ENCODE measurements at places on chromosomes 13 and 19.

DNA sequence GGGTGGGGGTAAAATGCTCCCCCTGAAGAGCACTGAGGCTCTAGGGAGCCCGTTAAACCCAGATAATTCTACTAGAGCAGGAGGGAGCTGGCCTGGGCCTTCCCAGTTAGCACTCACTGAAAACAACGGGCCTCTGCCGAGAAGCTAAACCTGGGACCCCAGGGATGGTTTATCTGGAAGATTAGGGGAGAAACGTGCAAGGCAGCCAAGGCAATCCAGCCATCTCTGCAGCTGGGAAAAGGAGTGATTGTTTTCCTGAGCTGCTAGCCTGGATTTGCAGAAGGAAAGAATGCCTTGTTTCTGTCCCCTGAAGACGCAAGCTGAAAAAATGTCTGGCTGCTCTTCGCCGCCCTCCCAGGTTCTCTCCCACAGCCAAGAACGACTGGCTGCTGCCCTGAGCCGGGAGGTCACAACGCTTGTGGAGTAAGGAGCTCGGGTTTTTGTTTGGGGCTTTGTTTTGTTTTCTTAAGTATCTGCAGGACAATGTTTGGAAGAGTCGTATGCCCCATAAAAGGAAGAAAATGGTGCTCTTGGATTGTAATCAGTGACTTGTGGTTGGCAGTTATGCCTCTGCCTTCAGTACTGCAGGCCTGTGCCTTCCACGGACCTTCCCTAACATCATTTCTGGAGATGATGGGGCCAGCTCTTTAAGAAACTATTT is 31.5 kb downstream of the COL4A2 start:
- DNase-seq: no peak

DNA sequence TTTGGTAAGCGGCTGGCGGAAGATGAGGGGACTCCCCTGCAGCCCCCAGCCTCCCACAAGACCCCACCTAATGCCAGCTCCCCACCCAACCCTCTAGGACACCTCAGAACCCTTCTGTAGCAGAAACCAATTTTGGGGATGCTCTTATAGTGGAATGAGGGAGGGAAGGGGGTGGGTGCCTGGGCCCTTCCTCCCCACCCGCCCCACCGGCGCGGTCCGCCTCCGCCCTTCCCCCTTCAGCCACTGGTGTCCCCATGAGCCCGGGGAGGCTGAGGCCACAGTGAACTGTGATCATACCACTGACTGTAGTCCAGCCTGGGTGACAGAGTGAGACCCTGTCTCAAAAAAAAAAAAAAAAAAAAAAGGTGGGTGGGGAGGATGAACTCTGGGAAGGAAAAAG is 16.2 kb downstream of the TLE6 start:
- no peak for DNase-seq

DNA sequence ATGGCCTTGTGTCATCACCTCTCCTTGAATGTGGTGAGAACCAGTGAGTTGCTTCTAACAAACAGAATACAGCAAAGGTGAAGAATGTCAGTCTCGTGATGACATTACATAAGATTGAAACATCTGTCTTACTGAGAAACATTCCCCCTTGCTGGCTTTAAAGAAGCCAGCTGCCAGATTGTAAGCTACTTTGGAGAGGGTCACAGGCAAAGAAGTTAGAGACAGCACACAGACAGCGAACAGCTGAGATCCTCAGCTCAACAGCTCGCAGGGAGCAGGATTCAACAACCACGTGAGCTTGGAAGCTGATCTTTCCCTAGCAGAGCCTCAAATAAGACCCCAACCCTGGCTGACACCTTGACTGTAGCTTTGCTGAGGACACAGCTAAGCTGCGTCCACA is 367.9 kb downstream of the LIG4 start:
- DNase-seq: no peak

GRCh38 chr13:45073809-45074208 is 46.5 kb upstream of the GTF2F2 start:
- no peak for DNase-seq

- DNase-seq: no peak
Measured at GRCh38 chr13:113943821-113944565, 29.9 kb downstream of the C13orf46 start.

GRCh38 chr19:36092566-36092965 is 18.4 kb upstream of the OVOL3 start:
- no peak for DNase-seq

- no peak for DNase-seq
Measured at GRCh38 chr19:14492756-14493337, 3.1 kb downstream of the GIPC1 start.

DNA sequence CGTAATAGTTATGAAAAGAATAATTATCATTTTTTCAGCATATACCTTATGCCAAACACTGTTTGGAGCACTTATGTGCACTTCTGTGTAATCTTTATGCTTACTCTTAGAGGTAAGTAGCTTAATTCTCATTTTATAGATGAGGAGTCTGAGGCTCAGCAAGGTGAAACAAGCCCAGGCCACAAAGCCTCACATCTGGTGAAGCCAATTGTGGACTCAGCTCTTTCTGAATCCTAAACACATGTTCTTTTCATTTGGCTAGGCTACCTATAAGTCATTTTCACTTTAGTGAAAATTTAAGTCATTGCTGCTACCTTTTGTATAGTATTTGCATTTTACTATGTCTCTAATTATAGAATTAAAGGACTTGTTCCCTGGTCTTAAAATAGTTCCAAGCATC is 84.0 kb downstream of the CYSLTR2 start:
- DNase-seq: no peak

GRCh38 chr13:113818700-113819295 is 45.1 kb downstream of the GAS6 start:
- no peak for DNase-seq

GRCh38 chr19:55229145-55229788 is 704 bp upstream of the TMEM86B start:
- DNase-seq: no peak

DNA sequence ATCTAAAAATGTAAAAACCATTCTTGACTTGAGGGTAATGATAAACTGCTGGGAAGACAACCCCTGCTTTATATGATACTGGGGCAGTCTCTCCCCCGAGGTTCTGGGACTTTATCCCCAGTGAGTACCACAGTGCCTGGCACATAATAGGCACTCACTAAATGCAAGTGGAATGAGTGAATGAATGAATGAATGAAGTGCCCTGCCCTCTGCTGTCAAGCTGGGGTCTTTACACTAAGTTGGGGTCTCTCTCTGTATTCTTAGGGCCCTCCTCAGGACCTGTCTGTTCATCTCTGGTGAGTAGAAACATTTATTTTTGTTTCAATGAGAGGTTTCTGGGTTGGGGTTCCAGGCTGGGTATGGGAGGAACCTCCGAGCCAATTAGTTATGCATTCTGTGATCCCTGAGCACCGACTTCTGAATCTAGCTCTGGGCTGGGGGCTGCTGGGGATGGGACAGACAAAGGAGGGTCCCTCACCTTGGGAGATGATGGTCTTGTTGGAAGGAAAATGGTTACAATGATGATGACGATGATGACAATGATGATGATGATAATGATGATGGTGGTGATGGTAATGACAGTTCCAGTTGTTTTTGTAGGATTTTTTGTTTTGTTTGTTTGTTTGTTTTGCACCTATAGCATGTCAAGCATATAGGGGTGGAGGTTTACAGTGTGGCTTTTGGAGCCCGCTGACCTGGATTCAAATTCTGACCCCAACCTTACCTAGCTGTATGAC is 44.3 kb upstream of the ADGRE1 start:
- DNase-seq: no peak

- no peak for DNase-seq
Measured at GRCh38 chr13:108322206-108322824, 52.8 kb downstream of the TNFSF13B start.

DNA sequence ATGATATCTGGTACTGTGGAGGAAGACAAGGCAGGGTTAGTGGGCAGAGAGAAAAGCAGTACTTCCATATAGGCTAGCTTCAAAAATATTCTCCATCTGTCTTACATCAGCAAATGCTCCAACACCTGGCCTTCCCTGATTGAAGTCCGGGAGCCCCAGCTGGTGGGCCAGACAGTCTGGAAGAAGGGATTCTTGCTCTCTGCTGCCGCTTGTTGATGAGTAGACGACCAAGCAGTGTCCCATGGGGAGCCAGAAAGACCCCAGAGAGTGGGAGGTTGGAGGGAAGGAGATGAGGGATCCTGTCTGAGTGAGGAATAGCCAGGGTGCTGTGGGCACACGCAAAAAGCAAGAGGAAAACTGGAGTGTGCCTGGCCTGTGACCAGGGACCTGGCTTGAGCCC is 95.1 kb downstream of the ATP8A2 start:
- no peak for DNase-seq

GRCh38 chr13:28172947-28173346 is 34.6 kb downstream of the PAN3 start:
- DNase-seq: no peak

DNA sequence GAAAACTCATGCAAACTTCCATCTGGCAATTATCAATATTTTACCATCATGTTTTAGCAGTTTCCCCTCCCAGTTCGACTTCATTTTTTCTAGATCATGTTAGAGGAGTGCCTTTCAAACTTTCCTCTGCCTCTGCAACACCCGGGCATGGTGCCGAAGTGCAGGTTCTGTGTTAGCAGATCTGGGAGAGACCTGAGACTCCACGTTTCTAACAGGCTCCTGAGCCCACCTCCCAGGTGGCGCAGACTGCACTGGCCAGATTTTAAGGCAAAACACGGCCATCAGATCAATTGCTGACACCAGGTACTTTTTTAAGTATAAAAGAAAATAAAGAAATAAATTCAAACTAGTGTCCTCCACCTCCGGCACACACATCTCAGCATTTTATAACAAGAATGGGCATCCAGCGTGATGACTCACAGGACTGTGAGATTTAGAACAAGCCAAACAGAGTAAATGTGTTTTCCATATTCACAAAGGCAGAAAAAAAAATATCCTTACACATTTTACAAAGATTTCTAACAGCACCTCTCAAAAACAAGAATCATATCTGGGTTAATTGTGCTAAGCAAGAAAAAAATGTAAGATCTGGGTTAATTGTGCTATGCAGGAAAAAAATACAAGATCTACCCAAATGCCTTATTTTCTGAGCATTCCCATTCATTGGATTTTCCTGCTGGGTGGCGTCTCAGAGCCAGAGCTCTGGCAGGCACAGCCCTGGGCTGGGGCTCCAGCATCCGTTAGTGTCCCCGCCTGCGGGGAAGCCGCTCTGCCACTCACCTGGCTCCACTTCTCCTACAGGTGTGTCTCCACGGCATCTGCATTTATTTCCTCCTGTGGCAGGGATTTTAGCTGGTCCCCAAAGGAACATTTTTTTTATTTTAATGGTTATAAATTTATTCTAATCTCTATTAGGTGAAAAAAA is 127.9 kb upstream of the SOX1 start:
- DNase-seq: no peak

- no peak for DNase-seq
Measured at GRCh38 chr19:46951171-46951986, 68.3 kb upstream of the NPAS1 start.

- no peak for DNase-seq
Measured at GRCh38 chr13:29722415-29722814, 126.9 kb upstream of the SLC7A1 start.

DNA sequence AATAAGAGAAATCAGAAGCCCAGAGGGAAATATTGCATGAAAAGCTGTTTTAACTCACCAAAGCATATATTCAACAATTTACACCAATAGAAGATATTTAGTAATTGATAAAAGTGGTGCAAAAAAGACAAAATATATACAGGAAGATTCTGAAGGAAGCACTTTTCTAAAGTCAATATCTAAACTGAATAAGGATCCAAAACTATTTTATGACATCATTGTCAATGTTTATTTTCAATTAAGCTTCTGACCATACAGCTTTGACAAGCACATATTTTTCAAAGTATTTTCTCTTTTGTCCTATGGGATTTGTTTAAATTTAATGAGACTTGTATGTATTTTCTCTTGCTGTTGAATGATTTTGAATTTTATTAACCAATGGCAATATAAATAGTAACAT is 1716.1 kb downstream of the OLFM4 start:
- no peak for DNase-seq

DNA sequence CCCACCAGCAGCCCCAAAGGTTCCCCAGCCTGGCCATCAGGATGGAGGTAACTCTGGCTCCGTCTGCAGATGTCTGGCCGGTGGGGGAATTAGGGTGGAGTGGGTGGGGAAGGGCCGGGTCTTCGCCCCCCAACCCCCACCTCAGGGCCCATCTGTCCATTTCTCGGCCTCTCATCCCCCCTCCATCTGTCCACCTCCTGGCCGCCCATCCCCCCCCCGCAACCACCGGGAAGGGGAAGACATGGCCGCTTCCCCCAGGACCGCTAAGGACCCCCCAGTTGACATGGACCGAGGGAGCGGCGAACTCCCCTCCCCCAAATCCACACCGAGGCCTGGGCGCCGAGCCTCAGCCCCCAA is 793 bp downstream of the LRFN1 start:
- no peak for DNase-seq

GRCh38 chr19:13002166-13002898 is 7.1 kb downstream of the NFIX start:
- DNase-seq: no peak

- no peak for DNase-seq
Measured at GRCh38 chr19:10315335-10316214, at the start of gene FDX2. Gene FDX2 (minus strand): TSS chr19:10316015. CDS start chr19:10315996, 19 bp downstream.

- peak; percentile 75 for DNase-seq
Measured at GRCh38 chr13:114222461-114222968, 12.2 kb upstream of the CDC16 start.

GRCh38 chr13:95136638-95137037 is 164.6 kb downstream of the ABCC4 start:
- no peak for DNase-seq

DNA sequence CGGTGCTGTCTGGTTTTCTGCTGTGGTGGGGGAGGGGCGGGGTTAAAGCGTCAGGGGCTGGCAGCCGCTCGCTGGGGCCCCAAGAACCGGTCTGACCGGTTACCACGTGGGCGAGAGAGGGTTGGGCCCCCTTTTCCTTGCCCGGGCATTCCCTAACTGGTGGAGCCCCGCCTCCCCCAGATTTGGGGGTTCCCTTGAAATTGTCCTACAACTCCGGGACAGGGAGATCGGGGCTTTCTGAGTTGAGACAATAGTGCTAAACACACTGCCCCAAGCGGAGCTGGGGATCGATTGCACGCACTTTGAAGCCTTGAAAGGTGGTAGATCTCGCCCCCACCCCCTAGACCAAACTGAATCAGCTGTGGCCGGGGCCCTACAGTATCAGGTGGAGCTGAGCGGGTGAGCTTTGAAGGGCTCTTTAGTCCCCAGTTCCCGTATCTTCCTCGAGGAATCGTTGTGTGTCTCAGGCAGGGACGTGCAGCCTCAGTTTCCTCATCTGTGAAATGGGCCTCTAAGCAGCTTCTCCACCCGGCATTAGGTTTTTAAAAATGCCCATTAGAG is 4.8 kb downstream of the IER2 start:
- DNase-seq: no peak

DNA sequence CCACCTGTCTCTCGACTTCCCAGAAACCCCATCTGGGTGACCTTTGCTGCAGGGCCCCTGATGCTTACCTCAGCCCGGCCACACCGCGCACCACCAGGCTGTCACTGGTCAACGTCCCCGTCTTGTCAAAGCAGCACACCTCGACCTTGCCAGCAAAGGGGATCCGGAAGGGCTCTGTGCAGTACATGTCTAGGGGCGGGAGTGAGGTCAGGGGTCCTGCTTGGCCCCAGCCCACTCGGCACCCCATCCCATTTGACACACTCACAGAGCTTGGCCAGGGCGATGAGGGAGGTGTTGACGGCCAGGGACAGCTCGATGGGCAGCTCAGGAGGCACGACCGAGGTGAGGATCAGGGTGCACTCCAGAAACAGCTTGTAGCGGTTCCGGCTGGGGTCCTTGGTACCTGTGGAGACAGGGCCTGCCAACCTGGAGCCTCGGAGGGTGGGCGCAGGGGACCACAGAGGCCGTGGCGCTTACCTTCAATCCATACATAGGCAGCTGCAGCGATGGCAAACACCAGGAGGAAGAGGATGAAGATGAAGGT is 8.4 kb downstream of the ATP13A1 start:
- DNase-seq: no peak

- DNase-seq: no peak
Measured at GRCh38 chr19:32227561-32228165, 117.7 kb upstream of the ZNF507 start.

All from vagina (tissue), 2 donors.